Tibial nerve (tissue), 4 donors: ENCODE measurements at places on chromosomes 1 and 21.

- no peaks in the 10 kb centered on the region for H3K36me3 ChIP-seq
- H3K27me3 ChIP-seq, result no peaks in the 10 kb centered on the region
- H3K4me1 ChIP-seq, result peaks cover 9% of the 10 kb centered on the region
- no peak for DNase-seq
These were observed 263.3 kb downstream of the KIF26B start for GRCh38 chr1:245418077-245418476.

DNA sequence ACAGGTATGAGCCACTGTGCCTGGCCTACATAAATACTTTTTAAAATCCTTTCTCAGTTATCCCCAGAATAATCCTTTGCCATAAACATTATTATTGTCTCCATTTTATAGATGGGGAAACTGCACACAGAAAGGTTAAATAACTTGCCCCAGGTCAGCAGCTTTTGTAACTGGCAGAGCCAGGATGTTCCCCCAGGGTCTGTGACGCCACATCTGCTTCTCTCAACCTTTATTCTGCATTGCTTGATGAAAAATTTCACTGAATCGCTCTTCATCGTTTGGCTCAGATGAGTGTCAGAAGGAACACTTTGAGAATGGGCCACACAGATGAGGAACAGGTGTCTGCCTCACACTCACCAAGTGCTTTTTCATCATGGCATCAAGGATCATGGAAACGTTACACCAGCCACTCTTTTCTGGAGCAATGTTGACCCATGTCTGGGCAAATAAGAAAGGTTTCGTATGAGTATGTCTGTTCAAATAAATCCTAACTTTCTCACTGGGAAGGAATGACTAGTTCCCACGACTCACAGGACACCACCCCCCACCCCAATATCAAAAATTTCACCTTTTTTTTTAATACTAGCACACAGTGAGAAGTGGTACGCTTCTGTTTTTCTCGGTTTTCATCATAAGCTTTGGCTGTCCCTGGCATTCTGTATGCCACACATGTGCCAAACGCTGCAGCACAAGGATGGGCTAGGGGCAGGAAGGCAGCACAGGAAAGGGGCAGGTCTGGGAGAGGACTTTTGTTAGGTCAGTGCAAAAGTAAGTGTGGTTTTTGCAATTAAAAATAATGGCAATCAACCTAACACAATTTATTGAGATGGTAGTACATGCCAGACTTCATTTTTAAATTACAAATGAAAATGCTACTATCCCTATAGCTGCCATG is 9.0 kb upstream of the PTGFRN start:
- no peaks in the 10 kb centered on the region for H3K36me3 ChIP-seq
- H3K27me3 ChIP-seq, result no peaks in the 10 kb centered on the region
- no peaks in the 10 kb centered on the region for H3K4me1 ChIP-seq
- H3K27ac ChIP-seq, result no peak overlapping the region
- no peak for DNase-seq
- H3K4me3 ChIP-seq, result no peak overlapping the region

DNA sequence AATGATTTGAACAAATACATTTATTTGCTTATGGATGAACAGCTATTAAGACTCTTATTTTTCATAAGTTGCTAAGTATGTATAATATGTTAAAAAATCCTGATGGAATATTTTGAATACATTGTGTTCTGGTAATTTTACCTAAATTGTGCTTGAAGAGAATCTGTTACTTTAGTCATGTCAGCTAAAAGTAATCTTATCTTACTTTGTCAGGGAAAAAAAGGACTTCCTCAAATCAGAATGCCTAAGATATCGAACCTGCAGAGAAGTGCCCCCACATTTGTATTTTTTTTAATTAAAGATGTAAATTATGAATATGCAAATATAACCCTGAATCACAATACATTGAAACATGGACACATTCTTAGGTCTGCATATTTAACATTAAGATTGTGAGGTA is 1331.7 kb downstream of the MRPL39 start:
- H3K4me3 ChIP-seq, result no peak overlapping the region
- no peaks in the 10 kb centered on the region for H3K36me3 ChIP-seq
- no peaks in the 10 kb centered on the region for H3K27me3 ChIP-seq

GRCh38 chr1:62444701-62445100 is 7.9 kb downstream of the USP1 start:
- H3K4me3 ChIP-seq, result no peak overlapping the region
- no peak for DNase-seq
- H3K36me3 ChIP-seq, result peaks cover 10% of the 10 kb centered on the region
- no peaks in the 10 kb centered on the region for H3K27me3 ChIP-seq
- peaks cover 16% of the 10 kb centered on the region for H3K4me1 ChIP-seq

- H3K36me3 ChIP-seq, result no peaks in the 10 kb centered on the region
- no peaks in the 10 kb centered on the region for H3K27me3 ChIP-seq
- H3K27ac ChIP-seq, result no peak overlapping the region
- no peak for DNase-seq
These were observed 16.7 kb upstream of the PDE9A start for GRCh38 chr21:42636520-42637266.

- H3K4me3 ChIP-seq, result no peak overlapping the region
- no peak overlapping the region for H3K27ac ChIP-seq
- H3K4me1 ChIP-seq, result no peaks in the 10 kb centered on the region
- DNase-seq, result no peak
- H3K27me3 ChIP-seq, result no peaks in the 10 kb centered on the region
These were observed 15.2 kb upstream of the MYSM1 start for GRCh38 chr1:58715108-58715507.

- no peak overlapping the region for H3K4me3 ChIP-seq
- H3K27ac ChIP-seq, result peak overlapping the region; percentile 88
- DNase-seq, result peak; percentile 24
These were observed 87.3 kb upstream of the SLFNL1 start for GRCh38 chr1:41108696-41109275.

DNA sequence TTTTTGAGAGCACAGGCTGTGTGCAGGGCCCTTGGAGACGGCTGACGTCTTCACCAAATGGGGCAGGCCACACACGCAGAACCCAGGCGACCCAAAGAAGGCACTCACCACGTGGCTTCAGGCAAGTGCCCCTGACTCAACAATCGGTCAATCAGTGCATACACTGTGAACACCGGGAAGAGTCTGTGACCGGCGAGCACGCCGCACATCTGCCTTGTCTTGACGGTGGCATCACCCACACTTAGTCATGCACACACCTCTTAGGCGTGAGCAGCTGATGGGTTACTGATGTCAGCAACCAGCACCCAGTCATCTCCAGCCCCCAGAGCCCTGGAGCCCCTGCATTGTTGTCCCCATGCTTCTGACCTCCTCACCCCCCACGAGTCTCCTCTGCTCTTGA is 4.9 kb upstream of the LRRC3 start:
- no peak overlapping the region for H3K27ac ChIP-seq
- no peak overlapping the region for H3K4me3 ChIP-seq
- DNase-seq, result no peak
- peaks cover 5% of the 10 kb centered on the region for H3K4me1 ChIP-seq
- H3K27me3 ChIP-seq, result peaks cover 35% of the 10 kb centered on the region

GRCh38 chr1:32920833-32921232 is 19.6 kb upstream of the TMEM54 start:
- H3K36me3 ChIP-seq, result no peaks in the 10 kb centered on the region
- peaks cover 14% of the 10 kb centered on the region for H3K4me1 ChIP-seq
- H3K27me3 ChIP-seq, result peaks cover 31% of the 10 kb centered on the region
- no peak overlapping the region for H3K4me3 ChIP-seq
- DNase-seq, result no peak
- H3K27ac ChIP-seq, result no peak overlapping the region

DNA sequence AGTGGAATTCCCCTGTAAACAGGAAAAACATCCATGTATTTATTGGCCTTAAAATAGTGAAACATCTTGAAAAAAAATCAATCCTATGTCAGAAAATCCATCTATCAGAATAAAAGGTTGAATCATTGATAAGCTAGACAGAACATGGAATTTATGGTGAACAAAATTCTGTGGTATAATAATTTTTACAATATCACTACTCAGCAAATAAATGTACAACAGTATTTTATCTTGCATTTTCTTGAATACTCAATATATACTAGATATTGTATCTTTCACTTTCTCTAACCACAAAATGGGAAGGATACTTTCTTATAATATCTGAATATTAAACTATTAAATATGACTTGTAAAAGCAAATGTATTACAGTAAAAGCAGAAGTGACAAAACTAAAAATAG is 5.7 kb upstream of the UBE4B start:
- no peak overlapping the region for H3K27ac ChIP-seq
- H3K4me1 ChIP-seq, result peaks cover 2% of the 10 kb centered on the region
- H3K4me3 ChIP-seq, result no peak overlapping the region

DNA sequence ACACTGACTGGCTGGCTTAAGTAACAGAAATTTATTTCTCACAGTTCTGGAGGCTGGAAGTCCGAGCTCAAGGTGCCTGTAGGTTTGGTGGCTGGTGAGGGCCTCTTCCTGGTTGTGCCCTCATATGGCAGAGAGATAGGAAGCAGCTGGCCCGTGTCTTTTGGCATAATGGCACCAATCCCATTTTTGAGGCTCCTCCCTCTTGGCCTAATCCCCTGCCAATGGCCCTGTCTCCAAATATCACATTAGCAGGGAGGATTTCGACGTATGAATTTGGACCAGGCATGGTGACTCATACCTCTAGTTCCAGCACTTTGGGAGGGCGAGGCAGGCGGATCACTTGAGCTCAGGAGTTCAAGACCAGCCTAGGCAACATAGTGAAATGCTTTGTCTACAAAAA is 37.4 kb downstream of the AGPAT3 start:
- no peak overlapping the region for H3K27ac ChIP-seq
- H3K27me3 ChIP-seq, result no peaks in the 10 kb centered on the region
- H3K36me3 ChIP-seq, result no peaks in the 10 kb centered on the region
- H3K4me3 ChIP-seq, result no peak overlapping the region
- DNase-seq, result no peak

GRCh38 chr1:12040457-12041051 is 21.3 kb downstream of the MIIP start:
- no peaks in the 10 kb centered on the region for H3K4me1 ChIP-seq
- H3K36me3 ChIP-seq, result no peaks in the 10 kb centered on the region
- H3K4me3 ChIP-seq, result no peak overlapping the region

GRCh38 chr1:211605603-211606331 is 26.8 kb upstream of the SLC30A1 start:
- peaks cover 2% of the 10 kb centered on the region for H3K4me1 ChIP-seq
- peak overlapping the region; percentile 4 for H3K27ac ChIP-seq
- no peak for DNase-seq
- no peaks in the 10 kb centered on the region for H3K27me3 ChIP-seq

DNA sequence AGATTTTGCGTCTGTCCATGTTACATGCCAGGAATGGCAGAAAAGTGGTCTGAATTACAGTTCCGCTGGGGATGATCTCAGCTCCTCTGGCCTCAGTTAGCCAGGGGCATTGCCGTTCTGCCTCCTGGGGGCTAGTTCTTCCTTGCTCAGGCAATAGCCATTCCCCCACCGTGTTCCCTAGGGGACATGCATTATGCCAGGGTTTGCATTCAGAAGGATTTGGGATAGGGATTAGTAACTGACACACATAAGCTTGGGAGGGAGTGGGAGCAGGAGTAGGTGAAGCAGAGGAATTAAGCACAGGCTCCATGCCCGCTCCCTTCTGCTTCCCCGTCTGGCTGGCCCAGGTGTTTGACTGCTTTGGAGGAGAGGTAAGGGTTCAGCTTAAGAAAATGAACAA is 12.7 kb downstream of the LRRC71 start:
- peaks cover 18% of the 10 kb centered on the region for H3K4me1 ChIP-seq
- no peak for DNase-seq
- no peak overlapping the region for H3K4me3 ChIP-seq
- no peaks in the 10 kb centered on the region for H3K36me3 ChIP-seq

GRCh38 chr21:46421756-46422555 is 36.7 kb upstream of the DIP2A start:
- H3K27me3 ChIP-seq, result no peaks in the 10 kb centered on the region
- no peaks in the 10 kb centered on the region for H3K4me1 ChIP-seq
- no peak for DNase-seq
- no peak overlapping the region for H3K4me3 ChIP-seq
- H3K27ac ChIP-seq, result no peak overlapping the region
- H3K36me3 ChIP-seq, result peaks cover 86% of the 10 kb centered on the region

DNA sequence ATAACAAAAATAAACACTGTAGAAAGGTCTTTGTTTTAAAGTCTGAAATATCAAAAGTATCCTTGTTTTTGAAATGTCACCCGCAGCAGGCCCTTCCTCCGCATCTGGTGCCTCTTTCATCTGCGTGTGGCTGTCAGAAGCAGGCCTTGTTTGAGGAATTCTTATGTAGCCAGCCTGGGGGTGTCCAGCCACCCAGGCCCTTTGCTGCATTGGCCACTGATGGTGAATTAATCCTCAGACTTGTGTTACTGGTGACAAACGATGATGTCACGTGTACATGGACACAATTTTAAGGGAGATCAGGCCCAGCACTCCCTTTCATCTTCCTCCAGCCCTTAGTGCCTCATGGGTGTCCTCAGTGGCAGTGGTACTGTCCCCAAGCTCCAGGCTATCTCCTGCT is 208.0 kb upstream of the GALNT2 start:
- H3K4me3 ChIP-seq, result no peak overlapping the region
- H3K36me3 ChIP-seq, result no peaks in the 10 kb centered on the region
- H3K4me1 ChIP-seq, result no peaks in the 10 kb centered on the region
- DNase-seq, result no peak
- H3K27me3 ChIP-seq, result no peaks in the 10 kb centered on the region

DNA sequence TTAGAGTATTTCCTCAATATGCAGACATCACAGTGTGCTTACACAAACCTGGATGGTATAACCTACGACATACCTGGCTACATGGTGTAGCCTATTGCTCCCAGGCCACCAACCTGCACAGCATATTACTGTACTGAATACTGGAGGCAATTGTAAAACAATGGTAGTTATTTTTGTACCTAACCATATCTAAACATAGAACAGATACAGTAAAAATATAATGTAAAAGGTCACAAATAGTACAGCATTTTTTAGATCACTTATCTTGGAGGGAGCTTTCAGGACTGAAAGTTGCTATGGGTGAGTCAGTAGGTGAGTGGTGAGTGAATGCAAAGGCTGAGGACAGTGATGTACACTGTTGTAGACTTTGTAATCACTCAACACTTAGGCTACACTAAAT is 492.3 kb downstream of the MRPL39 start:
- DNase-seq, result no peak
- H3K36me3 ChIP-seq, result no peaks in the 10 kb centered on the region
- H3K4me3 ChIP-seq, result no peak overlapping the region
- H3K27me3 ChIP-seq, result no peaks in the 10 kb centered on the region
- no peak overlapping the region for H3K27ac ChIP-seq
- H3K4me1 ChIP-seq, result no peaks in the 10 kb centered on the region

GRCh38 chr1:185073725-185074124 is 28.4 kb downstream of the RNF2 start:
- H3K4me1 ChIP-seq, result no peaks in the 10 kb centered on the region
- no peaks in the 10 kb centered on the region for H3K36me3 ChIP-seq
- DNase-seq, result no peak
- no peaks in the 10 kb centered on the region for H3K27me3 ChIP-seq

DNA sequence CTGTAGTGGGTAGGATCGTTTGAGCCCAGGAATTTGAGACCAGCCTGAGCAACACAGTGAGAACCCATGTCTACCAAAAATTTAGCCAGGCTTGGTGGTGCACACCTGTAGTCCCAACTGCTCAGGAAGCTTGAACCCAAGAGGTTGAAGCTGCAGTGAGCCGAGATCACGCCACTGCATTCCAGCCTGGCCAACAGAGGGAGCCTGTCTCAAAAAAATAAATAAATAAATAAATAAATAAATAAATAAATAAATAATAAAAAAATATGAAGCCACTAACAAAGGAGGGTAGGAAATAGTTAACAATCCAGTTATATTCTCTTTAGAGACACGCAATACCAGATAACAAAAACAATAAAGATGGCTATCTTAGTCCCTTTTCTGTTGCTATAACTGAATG is 11.9 kb upstream of the CBR3 start:
- H3K4me3 ChIP-seq, result no peak overlapping the region
- H3K4me1 ChIP-seq, result no peaks in the 10 kb centered on the region
- H3K36me3 ChIP-seq, result no peaks in the 10 kb centered on the region
- no peak overlapping the region for H3K27ac ChIP-seq
- no peaks in the 10 kb centered on the region for H3K27me3 ChIP-seq
